ENCODE measurements at places on chromosomes 3 and 15.

DNA sequence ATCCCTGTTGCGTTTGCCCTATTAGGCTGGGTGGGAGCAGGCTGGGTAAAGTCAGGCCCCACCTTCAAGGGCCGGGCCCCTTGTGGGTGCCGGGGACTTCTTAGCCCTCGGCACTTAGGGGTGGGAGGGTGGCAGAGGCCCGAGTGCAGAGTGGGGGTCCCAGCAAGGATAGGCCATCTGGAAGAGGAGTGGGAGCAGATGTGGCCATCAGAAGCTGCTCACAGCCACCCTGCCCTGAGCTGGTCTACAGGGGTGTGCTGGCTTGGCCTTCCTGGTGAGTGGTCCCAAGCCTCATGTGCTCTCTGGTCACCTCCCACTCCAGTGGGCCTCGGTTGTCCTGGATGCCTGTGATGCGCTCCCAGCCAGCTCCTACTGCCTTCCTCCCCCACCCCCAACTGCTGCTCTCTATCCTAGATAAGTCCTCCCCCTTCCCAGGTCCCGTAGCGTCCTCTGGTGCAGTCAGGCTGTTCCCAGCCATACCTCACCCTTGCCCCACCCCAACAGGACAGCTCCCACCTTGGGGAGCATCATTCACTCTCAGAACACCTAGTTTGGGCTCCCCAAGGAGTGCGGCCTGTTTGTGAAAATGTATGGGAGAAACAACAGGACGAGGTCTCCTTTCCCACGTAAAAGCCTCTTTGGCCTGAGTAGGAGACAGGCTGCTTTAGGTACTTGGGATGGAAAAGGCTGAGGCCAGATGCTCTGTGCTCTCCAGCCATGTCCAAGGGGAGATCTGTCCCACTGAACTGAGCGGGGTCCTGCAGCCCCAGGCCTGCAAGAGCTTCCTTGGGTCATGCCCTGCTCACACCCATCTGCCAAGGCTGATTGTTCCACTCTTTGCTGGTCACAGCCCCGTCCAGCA is 24.9 kb upstream of the PLXNA1 start:
- DNase-seq = no peak

DNA sequence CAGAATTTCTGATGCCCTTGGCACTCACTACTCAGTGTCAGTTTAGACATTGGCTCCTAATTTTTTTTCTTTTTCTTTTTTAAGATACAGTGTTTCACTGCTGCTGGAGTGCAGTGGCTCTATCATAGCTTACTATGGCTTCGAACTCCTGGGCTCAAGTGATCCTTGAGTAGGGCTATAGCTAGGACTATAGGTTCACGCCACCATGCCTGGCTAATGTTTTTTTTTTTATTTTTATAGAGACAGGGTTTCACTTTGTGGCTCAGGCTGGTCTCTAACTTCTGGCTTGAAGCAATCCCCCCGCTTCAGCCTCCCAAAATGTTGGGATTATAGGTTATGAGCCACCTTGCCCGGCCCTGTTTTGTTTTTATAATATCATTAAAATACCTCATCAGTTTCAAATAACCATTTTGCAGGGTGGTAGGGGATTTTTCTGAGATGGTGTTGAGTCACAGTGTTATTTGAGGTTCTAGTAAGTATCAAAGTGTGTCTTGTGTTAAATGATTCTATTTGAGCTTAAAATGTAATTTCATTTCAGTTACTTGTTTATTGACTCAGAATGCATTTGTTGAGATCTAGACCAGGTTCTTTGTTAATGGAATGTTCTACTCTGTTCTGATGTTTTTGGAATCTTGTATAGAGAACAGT is 7.0 kb downstream of the FNDC3B start:
- DNase-seq = no peak

DNA sequence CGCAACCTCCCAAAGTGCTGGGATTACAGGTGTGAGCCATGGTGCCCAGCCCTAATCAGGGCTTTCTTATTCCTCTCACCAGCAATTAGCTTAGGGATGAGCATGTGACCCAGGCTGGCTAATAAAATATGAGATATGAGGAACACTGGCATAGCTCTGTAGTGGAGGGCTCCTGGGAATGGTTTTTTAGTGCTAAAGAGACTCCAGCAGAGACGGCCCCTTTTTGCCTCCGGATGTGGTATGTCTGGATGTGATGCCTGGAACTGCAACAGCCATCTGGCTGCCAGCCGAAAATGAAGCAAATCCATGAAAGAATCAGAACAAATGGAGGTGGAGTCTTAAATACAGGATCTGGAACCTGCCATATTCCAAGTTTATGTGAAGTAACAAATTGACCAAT is 69.1 kb upstream of the MAGI1 start:
- no peak for DNase-seq

DNA sequence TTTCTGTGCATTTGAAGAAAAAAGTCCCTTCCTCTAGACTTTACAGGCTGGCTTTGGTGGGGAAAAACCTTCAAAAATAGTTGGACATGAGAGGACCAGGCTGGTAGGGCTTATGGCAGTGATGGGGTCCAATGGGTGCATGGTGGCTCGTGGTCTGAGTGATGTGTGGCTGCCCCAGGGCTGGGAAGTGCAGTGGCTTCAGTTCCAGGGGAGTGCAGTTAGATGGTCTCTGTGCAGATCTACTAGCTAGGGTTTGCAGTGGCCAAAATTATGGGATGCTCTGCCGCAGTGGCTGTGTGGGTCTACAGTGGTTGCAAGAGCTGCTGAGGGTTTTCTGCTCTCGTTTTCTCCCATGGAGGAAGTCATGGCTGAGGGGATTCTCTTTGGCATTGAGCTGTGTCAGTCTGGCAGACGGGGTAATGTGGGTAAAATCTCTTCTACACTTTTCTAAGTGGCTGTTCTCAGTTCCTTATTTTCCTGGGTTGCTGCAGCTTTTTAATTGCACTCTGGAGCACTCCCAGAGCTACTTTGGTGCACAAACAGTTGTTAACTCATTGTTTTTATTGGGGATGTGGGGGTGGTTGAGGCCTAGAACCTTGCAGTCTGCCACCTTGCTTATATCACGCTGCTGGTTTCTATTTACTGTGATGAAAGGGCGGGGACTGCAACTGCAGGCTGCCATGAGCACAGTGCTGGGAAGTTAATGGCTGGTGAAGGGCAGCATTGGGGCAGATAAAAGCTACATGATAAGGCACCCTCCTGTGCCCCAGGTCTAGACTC is 1324.6 kb downstream of the NSUN3 start:
- DNase-seq = no peak

- no peak for DNase-seq
These were observed 190.4 kb upstream of the BCL6 start for GRCh38 chr3:187935623-187936156.

DNA sequence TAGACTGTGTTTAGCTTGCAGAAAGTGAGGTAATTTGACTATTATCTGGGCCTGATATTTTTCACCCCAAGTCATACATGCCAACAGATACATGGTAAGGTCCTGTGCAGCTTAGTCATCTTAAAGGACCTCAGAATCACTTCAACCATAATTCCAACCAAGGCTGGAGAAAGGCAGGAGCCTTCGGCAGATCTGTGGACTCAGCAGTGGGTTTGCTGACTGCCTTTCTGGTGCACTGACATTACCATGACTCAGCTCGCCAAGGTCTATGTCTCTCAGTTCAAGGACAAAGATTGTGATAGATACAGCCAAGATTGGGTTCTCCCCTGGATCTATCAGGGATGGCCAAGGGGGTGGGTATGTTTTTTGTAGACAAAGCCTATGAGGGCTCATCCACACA is 32.7 kb downstream of the LYZL4 start:
- no peak for DNase-seq

DNA sequence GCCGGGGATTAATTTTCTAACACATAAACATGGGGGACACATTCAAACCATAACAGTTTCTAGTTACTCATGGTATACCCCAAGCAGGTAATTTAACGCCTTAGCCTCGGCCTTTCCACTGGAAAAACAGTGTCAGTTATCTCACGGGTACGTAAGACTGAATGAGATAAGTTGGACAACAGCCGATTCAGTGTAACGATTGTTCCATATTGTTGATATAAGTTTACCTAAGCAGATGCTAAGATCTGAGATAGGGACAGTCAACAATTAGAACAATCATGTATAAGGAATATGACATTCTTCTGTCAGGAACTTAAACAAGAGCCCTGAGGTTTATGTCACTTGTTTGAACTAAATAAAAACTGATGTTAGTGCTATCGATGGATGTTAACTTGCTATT is 130.8 kb downstream of the GHSR start:
- DNase-seq = no peak

- no peak for DNase-seq
These were observed 385.5 kb downstream of the IL20RB start for GRCh38 chr3:137343283-137343682.

DNA sequence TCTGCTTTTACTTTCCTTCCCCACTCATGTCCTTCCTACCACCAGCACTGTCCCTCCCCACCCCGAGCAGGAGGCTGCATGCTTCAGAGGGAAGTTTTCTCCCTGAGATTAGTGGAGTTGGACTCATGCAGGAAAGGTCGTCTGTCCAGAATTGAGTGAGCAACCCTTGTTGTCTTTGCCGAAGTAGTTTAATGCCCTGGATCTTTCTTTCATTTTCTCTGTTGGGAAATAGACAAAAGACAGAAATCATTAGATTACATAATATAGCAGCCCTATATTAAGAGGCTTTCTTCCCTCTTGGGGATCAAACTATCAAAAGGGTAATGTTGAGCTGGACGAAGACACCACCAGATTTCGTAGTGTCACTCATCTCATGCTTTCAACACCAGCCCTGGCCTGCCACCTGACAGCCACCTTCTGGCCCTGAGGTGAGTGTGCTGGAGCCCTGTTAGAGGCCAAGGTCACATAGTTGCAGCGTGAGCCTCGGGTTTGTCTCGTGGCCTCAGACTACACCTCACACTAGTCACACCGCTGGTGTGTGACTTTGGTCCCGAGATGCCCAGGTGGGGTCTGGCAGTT is 231.0 kb downstream of the ITPR1 start:
- no peak for DNase-seq

DNA sequence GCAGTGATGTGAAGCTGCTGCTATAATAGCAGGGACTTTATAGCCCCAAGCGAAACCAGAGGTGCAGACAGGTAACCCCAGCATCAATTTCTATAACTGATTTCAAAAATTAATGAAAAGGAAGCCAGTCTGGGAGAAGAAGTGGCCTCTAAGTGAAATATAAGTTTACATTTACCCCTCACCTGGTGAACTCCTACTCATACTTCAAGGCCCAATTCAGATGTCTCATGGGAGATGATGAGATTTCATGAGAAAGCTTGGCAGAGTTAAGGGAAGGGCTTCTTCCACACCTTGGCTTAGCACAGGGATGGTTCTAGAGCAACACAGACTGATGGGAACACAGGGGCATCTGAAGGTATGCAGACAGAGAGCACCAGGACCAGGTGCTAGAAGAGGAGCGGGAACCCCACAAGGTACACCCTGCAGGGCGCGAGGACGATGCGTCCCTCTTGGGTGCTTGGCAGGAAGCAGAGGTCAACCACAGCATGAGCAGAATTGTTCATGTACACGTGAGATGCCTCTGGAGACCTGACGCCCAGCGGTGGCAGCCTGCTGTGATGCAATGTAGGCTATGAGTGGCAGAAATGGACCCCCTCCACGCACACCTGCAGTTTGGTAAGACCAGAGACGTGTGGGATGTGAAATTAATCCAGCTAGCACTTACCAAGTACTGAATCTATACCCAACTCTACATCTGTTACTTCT is 102.9 kb downstream of the SRGAP3 start:
- DNase-seq = no peak

DNA sequence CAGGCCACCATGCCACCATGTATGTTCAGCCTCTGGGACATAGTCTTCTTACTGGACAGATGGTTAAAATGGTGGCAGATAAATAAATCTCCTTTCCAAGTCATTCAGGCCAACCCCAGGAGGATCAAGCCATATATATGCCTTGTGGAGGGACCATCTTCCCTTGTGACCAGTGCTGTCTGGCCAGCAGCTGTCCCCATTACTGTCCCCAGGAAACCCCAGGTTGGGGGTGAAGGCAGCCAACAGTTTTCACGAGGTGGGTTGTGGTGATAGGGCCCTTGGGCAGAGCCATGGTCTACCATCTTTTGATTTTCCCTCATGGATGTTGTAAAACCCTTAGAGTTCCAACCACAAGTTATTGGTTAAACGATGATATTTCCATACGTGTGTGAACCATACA is 48.7 kb upstream of the PCSK6 start:
- DNase-seq = no peak

- DNase-seq = no peak
These were observed 242.8 kb downstream of the LRRN1 start for GRCh38 chr3:4042070-4042469.

DNA sequence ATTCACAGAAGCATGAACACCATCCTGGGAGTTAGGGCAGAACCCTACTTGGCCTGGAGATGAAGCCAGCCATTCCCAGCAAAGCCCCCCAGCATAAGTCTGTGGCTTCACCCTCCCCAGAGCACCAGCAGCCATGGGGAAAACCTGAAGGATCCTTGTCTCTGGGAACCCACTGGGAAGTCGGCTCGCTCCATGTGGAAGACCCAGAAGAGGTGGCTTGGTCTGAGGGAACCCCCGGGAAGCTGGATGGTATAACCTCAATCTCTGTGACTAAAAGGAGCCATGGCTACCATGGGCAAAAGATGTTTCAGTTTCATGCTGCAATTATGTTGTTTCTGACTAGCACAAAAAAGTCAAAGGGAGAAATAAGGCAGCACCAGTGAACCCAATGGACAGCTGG is 11.8 kb upstream of the RPUSD3 start:
- DNase-seq = no peak

DNA sequence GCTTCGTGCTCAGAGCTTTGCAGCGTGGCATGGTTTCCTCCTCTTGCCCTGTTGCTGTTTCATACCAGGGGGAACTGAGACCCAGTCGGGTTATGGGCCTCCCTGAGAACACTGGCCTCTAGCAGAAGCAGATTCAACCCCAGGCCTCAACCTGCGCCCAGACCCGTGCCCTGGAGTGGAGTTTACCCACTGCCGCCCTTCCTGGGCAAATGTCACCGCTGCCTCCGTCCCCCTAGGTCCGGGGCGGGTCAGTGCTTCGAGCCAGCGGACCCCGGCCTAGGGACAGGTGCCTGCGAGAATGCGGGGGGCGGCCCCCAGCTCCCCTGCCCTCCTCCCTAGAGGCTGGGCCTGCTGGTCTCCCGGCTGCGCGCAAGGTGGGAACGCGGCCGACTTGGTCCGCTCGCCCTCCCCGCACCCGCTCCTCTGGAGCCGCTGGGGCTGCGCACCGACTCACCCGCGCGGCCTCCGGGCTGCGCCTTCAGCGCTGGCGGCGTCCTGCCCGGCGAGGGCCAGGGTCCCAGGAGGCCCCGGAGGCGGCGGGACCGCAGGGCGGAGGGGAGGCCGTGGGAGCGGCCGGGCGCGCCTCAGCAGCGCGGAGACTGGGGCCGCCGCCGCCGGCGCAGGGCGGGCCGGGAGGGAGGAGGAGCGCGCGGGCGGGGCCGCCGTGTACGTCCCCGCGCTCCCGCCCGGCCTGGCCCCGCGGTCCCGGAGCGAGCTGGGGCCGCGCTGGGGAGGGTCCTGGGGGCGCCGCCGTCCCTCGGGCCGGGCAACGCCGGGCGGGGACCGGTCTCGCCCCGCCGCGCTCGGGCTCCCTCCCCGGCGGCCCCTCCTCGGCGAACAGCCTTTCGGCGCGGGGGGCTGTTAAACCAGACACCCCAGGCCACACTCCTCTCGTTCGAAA is at the start of gene PIGZ:
Gene PIGZ (minus strand): TSS at position 601 of the 901 bp plus-strand sequence. CDS start 16,802 bp downstream, outside the sequence.
- DNase-seq = peak; percentile 51

GRCh38 chr3:31770822-31771326 is 210.2 kb downstream of the OSBPL10 start:
- DNase-seq = no peak

- DNase-seq = no peak
These were observed 88.2 kb upstream of the RNF7 start for GRCh38 chr3:141649871-141650270.
